Activated T-helper 1 cell treated with anti-CD3 and anti-CD28 coated beads, Interleukin-2, amount 50 U/mL, for 16 hours (primary cell): ENCODE measurements at places on chromosomes 2 and 18.

DNA sequence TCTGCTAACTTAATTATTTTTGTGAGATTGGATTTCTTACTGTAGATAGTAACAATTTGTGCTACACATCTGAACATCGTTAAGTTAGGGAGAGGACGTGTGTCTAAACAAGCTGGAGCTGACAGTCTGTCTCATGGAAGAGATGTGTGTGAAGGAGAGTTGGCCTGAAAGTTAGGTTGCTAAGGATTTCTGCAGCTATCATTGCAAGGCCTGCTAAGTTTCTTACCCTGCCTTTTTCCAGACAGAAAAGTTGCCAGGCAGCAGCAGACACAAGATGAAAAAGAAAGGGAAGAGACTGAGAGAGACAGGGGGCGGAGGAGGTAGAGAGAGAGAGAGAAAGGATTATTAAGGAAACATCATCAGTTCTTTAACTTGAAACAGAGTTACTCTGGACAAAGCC lies 4.1 kb upstream of the LRP1B start:
- no peak for DNase-seq

DNA sequence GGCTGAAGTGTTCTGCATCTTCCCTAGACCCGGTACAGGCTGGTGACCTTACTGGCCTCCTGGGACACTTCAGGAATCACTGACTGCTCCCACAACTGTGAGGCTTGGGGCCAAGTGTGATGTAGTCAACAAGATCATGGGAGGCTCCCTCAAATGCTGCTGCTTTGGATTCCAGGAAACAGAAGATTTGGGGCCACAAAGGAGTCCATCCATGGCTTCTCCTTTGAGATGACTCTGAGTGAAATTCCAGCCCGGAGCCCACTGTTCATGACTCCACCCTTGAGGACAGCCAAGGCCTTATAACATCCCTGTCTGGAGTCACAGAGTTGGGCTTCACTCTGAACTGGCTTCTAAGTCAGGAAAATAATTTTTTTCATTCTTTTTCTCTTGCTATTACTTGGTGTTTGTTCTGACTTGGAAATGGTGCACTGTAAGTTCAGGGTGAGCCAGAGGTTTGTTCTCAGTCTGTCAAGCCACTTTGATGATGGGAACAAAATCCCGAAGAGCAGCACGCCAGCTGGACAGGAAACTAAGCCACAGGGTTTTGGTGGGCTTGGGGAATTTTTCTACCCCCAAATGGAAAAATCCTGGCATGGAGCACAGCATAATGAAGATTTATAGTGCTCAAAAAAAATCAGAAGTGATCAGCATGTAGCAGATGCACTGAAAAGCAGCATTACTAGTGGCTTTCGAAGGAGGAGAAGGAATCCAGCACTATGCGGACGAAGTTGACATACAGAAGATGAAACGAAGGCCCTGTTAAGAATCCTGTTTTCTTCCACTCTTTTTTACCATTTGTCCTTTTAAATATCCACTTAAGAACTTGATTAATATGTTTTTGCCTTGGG lies 98.1 kb upstream of the ZFP36L2 start:
- DNase-seq = no peak

DNA sequence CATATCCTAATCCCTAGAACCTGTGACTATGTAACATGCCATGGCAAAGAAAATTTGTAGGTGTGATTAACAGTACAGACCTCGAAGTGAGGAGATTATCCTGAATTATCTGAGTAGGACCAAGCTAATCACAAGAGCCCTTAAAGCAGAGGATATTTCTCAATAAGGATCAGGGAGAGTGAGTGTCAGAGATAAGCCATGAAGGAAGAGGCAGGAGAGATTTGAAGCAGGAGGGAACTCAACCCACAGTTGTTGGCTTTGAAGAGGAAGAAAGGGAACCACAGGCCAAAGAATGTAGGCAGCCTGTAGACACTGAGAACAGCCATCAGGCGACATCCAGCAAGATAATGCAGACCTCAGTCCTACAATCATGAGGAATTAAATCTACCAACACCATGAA lies 229.3 kb downstream of the NBAS start:
- DNase-seq = no peak

GRCh38 chr2:51103205-51103604 lies 71.3 kb upstream of the NRXN1 start:
- no peak for DNase-seq

DNA sequence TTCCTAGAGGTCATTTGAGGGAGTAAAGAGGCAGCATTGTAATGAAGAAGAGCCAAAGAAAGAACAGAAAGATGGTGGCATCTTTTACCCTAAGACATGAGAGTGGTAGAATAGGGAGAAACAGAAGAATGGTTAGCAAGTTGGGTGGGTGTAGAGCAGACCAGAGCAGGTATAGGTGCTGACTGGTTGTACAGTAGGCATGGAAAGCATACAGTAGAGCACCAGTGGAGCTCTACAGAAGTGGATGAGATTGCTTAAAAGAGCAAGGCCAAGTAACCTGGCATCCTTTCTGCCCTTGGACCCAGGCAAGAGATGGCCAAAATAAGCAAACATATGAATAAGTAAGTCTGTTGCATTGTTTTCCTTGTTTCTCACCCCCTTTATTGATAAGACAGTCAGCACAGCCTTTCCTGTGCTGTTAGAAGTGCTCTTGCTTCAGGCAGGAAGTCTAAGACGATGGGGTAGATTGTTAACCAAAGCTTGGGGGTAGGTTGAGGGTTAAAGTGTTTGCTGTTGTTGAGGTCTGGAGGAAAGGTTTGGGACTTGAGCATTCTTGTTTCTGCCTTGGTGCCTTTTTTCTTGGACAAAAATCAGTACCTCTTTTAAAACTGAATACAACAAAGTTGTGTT lies 76.9 kb downstream of the DIS3L2 start:
- no peak for DNase-seq

DNA sequence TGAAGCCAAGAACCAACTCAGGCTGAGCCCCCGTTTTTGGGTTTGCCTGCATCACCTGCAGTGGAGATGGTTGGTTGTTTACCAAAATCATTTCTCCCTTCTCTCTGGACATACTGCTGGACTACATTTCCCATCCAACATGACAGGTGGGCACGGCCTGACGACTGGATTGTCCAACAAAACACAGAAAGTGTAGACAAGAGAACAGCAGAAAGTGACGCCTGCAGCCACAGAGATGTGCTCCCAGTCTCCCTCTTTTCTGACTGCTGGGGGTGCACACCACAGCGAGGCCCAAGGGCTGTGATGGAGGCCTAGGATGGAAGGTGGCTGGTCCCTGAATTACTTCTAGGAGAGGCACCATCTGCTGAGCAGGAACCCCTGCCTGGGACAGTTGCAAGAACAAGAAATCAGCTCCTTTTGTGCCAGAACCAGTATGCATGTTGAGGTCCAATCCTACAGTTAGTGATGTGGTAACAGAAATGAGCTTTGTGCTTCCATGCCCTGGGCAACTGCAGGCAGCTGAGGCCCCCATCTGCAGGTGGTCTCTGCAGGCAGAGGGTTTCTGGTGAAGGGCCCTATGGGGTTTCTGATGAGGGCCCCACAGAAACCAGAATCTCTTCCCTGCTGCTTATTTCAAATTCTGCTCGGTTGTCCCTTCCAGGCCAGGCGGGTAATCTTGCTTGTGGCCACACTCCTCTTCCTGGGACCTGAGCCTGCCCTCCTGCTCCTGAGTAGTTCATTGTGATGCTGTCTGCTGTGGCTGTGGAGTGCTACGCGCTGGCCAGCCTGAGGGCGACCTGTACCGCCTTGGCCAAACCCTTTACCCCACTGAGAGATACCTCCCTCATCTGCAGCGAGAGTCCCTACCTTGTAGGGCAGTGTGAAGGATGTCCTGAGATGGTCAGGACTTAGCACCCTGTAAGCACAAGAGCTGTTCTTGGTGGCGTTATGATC lies 168.3 kb downstream of the ASB1 start:
- no peak for DNase-seq

GRCh38 chr2:143433251-143433650 lies 304.0 kb downstream of the ARHGAP15 start:
- DNase-seq = no peak

DNA sequence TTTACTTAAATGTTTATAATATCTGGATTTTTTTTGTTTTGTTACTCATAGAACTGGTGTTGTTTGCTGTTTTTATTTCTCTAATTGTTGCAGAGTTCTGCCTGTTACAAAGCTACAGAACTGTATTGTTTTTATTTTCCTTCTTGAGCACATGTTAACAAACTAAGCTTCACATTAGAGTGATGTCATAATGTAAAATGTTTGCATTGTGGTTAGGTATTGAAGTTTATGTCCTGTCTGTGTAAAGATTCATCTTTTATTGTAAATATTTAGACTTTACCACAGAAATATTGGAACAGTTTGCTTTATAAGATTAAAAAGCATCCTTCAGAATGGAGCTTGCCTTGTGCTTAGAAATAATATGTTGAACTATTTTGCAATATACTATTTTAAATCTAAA lies 67.7 kb downstream of the CLIP4 start:
- no peak for DNase-seq

- no peak for DNase-seq
Observed at GRCh38 chr2:201980946-201981345, 52.7 kb upstream of the FZD7 start.

DNA sequence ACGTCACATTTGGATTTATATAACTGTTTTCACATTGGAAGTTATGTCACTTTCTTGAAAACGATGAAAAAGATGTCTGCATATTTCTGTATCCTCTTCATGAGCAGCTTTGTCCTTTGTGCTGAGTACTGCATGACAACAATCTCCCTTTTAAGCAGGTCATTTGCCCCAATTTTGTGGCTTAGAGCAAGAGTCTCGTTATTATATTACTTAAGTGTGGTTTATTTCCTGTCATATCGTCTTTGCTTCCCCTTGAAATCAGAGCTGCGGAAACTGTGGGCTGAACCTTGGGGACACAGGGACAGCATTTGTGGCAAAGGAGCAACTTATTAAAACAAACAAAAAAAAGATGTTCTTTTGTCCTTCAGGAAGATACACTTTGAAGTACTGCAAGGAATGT lies 254.0 kb upstream of the DSEL start:
- DNase-seq = no peak

GRCh38 chr2:174138161-174138560 lies 110.2 kb downstream of the OLA1 start:
- DNase-seq = no peak

- no peak for DNase-seq
Observed at GRCh38 chr2:31138037-31138962, at the start of gene GALNT14. TSS of gene GALNT14 (minus strand) at chr2:31138440. CDS start at chr2:31138086, 354 bp downstream.

- no peak for DNase-seq
Observed at GRCh38 chr2:161204846-161205245, 44.6 kb downstream of the TANK start.

DNA sequence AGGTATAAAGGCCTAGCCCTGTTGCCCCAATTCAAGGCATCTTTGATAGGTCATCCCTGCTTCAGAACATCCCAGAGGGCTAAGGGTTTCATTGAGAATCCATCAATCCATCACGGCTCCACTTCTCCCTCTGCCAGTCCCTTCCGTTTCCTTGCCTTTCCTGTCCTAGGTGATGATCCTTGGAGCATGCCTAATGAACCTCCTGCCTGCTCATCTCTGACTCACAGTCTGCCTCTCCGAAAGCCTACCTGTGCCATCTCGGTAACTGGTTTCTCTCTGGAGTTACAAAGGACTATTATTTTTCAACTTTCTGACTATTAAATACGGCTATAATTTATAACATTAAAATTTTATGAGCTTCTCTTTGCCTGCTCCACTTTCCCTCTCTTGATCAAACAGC lies 36.7 kb upstream of the OSBPL6 start:
- DNase-seq = no peak

DNA sequence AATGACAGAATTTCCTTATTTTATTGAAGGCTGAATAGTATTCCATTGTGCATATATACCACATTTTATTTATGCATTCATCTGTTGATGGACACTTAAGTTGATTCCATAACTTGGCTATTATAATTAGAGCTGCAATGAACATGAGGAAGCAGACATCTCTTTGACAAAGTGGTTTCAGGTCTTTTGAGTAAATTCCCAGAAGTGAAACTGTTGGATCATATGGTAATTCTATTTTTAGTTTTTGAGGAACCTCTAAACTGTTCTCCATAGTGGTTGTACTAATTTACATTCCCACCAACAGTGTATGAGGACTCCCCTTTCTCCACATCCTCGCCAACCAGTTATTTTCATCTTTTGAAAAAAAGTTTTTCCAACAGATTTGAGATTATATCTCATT lies 77.5 kb downstream of the TMEM200C start:
- no peak for DNase-seq

GRCh38 chr2:138504546-138505235 lies 3.1 kb downstream of the SPOPL start:
- DNase-seq = no peak

DNA sequence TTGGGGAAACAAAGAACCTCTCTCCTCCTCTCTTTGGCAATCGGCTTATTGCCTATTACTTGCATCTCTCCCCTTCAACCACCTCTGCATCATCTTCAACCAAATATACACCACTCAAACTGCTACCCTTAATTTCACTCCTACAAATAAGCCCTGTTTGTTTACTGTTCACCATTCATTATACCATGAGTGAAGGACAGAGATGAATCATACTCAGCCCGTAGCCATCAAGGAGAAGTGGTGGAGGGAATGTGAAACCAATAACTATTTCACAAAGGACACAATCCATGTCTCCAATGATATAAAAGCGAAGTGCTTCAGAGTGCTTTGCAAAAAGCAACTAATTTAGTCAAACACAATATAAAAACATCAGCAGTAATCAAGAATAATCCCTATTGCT lies 76.8 kb downstream of the CACNB4 start:
- DNase-seq = no peak

DNA sequence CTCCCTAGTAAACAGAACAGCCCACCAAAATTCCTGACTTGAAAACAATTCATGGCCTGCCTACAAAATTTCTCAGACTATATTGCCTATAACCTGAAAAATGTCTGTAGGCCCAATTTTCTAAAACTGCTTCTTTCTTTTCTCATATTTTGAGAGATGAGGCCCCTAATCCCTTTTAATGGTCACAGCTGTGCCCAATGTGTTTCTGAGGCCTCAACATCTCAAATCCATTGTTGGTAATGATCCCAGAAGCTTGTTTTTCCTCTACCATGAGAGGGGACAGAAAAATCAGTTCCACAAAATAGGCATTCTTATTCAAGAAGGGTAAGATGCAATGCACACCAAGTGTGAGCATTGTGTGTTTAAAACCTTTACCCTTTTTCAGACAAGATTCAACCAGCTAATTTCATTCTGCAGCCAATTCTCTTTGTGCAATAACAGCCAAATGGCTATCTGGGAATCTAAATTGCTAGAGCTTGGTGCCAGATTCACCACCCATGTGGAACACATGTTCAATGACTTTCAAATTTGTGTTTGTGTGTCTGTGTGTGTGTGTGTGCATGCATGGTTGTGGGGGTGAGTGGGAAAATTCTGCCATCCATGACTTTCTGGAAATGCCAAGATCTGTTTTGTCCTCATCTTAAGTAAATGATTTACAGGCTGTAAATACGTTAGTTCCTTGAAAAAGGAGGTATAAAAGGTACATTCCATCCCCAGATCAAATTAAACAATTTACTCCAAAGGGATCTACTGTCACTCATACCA lies 319.5 kb downstream of the TNS1 start:
- no peak for DNase-seq

DNA sequence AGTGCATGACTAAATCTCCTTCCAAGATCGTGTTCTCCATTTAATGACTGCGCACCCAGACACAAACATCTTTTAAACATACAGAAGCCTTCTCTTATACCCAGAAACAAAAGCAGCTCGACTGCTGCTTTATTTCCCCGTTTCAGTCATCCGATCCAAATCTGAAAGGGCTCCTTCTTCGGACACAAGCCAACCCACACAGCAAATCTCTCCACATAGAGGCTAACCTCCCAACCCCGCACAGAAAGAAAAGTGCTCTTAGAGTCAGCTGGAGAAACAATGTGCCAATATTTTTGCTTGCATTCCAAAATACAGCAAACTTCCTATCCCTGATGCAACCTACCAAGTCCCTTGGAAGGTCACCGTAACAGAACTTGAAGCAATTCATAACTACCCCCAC lies 29.1 kb downstream of the GAREM1 start:
- DNase-seq = no peak

GRCh38 chr2:106516436-106516835 lies 29.3 kb downstream of the CD8B2 start:
- DNase-seq = no peak
